ENCODE measurements at places on chromosomes 2 and 18.

DNA sequence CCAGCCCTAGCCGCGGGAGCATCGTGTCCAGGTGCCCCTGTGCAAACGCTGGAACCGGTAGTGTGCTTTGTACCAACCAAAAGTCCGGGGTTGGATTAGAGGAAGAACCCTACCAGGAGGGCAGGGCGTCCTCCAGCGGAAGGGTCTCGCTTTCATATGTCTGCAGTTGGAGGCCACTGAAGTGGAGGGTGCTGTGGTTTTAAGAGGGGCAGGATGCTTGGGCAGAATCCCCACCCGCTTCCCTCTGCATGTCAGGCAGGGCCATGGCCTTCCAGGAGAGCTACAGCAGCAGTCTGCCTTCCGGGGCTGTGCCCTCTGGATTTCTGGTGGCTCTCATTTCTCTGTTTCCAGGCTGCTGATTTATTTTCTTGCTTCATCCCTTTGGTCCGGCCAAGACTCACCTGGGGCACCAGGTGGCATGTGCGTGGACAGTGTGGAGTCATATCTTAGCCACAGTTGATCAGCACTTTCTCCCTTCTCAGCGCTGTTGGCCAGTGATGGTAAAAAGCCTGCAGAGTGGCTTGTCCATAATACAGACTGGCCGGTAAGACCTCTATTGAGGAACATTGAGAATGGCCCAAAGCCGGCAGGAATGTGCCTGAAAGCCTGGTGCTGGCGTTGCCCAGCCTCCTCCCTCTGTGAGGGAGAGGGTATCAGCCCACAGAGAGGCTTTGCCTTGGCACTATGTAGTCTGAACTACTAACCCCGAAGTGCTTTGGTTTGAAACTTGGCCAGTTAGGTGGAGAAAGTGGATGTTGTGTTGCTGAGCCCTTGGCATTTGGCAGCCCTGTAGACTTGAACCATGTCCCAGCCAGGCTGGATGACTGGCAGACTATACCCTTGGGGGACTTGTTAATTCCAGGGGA, 1.8 kb downstream of the AGAP1 start:
- DNase-seq: no peak

- no peak for DNase-seq
These were observed 366.2 kb upstream of the ID2 start for GRCh38 chr2:8315531-8316165.

GRCh38 chr2:181430406-181431118, 26.6 kb upstream of the ITGA4 start:
- no peak for DNase-seq

DNA sequence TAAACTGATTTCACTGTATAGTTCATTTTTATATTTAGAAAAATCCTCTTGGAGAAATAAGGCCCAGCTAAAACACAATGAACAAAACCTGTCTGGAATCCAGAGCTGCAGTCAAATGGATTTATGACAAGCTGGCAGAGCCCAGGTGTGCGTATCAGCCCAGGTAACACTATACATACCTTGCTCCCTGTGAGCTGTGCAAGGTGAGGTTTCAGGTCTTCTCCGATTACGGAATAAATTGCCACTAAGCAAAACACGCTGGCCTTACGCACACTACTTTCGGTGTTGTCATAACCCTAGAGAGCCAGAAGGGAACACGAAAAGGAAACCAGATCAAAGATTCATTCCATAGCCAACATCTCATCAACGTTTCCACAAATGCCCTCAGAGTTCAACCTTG, 61.9 kb upstream of the TFCP2L1 start:
- no peak for DNase-seq

- DNase-seq: no peak
These were observed 429.1 kb downstream of the NRXN1 start for GRCh38 chr2:50602636-50603327.

GRCh38 chr2:226892729-226893128, 56.9 kb downstream of the RHBDD1 start:
- no peak for DNase-seq

DNA sequence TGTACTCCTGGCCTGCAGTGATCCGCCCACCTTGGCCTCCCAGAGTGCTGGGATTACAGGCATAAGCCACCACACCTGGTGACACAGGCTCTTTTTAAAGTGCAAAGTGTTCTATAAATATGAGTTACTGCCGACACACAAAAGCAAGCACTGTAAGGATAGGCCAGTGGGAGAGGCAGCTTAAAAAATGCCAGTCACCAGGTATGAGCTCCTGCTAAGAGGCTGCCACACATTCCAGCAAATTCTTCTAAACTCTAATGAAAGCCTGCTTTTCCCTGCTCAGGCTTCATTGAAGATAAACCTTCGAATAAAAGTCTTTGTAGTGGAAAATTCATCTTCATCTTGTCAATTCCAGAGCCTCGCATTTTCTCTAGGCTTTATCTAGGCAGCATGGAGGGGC, 203.0 kb upstream of the PID1 start:
- no peak for DNase-seq

DNA sequence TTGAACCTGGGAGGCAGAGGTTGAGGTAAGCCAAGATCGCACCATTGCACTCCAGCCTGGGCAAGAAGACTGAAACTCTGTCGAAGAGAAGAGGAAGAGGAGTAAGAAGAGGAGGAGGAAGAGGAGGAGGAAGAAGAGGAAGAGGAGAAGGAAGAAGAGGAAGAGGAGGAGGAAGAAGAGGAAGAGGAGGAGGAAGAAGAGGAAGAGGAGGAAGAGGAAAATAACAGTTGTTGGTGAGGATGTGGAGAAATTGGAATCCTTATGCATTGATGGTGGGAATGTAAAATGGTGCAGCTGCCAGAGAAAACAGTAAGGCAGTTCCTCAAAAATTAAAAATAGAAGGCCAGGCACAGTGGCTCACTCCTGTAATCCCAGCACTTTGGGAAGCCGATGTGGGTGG, 8.5 kb upstream of the NCL start:
- DNase-seq: no peak

DNA sequence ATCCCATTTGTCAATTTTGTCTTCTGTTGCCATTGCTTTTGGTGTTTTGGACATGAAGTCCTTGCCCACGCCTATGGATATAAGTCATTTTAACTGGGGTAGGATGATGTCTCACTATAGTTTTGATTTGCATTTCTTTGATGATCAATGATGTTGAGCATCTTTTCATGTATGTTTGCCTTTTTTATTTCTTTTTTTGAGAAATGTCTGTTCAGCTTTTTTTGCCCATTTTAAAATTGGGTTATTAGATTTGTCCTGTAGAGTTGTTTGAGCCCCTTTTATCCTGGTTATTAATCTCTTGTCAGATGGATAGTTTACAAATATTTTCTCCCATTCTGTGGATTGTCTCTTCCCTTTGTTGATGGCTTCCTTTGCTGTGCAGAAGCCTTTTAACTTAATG, 75.3 kb downstream of the COMMD1 start:
- no peak for DNase-seq

GRCh38 chr2:194883711-194884110, 773.3 kb upstream of the SLC39A10 start:
- DNase-seq: no peak

GRCh38 chr2:10022041-10022421, 21.3 kb upstream of the KLF11 start:
- no peak for DNase-seq

- no peak for DNase-seq
These were observed 643.2 kb upstream of the RAB6C start for GRCh38 chr2:129336276-129336675.

DNA sequence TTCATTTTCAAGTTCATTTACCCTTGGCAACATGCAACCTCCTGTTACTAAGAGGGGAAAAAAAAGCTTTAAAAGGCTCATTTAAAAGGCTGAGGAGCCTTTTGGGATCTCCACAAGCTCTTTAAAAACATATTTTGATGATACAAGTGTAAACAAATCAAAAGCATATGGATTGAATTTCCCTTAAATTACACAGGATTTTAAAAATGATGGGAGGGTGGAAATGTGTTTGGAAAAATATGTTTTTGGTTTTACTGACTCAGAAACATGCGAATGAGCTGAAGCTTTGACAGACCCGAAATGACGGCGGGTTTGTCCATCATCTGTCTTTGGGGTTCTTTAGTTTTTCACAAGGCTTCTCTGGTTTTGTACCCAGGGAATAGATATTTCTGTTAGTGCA, 180.6 kb upstream of the CCDC68 start:
- DNase-seq: no peak
